ENCODE measurements at places on chromosomes 11 and 22.

DNA sequence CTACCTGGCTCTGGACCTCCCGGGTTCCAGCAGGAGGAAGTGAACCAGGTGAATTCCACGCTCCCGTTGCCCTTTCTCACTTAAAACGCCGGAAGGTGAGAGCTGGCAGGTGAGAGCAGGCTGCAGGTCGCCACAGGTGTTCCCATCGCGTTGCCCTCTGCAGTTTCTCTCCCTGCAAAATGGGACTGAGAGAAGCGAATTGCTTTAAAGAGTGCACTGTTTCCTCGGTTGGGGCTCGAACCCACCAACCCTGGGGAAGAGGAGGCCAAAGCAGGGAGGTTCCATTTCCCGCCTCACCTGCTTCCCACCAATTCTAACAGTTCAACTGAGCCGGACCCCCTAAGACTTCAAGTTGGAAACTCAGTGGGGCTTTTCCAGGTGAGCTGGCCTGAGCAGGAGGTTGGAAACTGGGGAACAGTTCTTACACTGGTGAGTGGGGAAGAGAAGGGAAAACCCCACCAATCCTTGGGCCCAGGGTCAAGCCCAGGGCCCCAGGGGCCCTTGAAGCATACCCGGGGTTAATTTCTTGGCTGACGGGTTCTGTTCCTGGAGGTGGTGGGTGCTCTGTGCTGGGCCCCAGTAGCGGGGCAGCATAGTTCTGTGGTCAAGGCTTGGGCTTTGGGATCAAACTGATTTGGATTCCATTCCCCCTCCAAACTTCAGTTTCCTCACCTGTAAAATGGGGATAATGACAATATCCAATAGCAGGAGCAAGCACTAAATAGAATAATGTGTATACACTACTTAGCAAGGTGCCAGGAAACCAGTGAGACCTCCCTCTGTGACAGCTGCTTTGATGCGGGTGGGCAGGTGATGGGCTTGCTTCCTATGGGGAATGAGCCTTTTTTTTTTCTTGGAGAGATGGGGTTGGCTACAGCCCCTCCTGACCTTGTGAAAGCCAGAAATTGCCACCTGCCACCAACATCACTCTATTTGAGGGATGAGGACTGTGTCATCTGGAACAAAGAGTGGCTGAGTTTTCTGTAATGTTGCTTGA is 788 bp downstream of the CD82 start:
- no peak for DNase-seq

DNA sequence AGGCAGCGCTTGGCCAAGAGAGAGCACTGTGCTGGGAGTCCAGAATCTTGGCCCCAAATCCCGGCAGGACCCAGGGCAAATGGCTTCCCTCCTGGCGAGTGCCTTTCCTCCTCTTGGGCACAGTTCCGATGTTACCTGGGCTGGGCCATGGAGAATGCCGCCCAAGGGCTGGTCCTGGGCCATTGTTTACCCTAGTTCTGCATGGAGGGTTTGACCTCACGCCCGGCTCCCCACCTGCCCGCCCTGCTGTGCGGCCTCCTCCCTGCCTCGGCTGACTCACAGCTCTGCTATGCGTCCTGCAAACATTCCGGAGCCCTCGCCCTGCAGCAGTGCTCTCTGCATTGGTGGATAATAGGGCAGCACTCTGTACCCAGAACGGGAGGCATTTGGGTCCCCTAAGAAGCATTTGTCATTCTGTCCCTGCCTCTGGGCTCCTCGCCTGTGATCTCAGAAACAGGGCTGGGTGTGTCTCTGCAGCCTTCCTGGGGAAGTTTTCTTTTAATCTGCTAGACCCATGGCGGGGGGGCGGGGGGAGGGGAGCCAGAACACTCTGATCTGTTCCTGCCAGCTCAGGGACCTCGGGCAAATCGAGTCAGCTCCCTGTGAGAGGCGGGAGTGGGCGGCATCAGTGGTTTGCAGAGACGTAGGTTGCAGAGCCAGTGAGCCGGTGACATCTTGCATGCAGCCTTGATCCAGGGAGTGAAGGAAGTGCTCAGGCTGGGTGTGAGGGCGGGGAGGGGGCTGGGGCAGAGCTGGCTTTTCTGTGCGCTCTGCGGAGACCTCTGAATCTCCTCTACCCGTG is 32.9 kb upstream of the SMIM38 start:
- DNase-seq, result peak; percentile 98

DNA sequence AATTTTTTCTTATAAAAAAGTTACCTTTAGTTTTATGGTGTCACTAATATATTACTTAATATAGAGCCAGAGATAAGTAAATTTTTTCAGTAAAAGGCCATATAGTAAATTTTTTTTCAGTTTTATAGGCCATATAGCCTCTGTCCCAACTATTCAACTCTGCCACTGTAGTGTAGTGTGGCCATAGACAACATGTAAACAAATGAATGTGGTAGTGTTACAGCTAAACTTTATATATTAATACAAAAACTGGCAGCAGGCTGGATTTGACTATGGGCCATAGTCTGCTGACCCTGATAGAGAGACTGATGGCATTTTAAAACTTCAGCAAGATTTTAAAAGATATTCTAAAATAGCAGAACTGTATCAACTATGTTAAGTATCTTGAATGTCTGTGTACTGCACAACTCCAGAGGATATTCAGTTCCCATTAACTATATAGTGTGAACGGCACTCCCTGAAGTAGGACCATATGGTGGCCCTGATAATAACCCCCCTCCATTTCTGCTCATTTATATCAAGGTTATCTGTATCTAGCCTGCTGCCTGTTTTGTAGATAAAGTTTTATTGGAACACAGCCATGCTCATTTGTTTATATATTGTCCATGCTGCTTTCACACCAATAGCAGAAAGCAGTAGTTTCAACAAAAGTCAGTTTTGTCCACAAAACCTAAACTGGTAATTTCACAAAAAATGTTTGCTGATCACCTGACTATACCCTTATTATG is 71.6 kb downstream of the PRMT3 start:
- no peak for DNase-seq

GRCh38 chr11:62786318-62787004 is 741 bp upstream of the TMEM179B start:
- DNase-seq, result peak; percentile 98

- DNase-seq, result no peak
Observed at GRCh38 chr11:102421261-102421660, 31.3 kb downstream of the TMEM123 start.

DNA sequence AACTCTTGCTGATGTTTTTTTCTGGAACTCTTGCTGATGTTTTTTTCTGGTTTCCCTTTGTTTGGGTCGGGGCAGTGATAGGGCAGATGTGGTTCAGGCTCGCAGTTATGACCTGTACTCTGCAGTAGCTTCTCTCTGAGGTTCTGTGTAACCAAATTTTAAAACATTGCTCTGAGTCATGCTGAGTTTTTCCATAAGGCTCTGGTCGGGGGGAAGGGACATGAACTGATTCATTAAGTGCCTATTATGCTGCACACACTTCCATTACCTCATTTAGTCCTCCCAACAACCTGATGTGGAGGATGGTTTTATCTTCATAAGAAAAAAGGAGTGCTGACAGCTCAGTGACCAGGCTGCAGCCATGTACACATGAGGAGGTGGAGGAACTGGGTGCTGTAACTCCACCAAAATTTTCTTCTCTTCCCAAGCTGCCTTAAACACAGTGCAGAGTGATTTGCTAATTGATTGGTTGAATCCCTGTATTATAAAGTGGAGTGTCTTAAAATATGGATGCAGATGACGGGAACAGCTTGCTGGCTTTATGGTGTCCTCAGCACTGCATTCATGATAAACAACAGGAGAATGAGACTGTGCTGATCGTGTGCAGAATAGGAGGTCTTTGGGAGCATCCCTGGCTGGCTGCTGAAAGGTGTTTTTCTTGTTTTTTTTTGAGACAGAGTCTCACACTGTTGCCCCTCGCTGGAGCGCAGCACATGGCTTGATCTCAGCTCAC is 19.1 kb downstream of the TNRC6B start:
- no peak for DNase-seq

DNA sequence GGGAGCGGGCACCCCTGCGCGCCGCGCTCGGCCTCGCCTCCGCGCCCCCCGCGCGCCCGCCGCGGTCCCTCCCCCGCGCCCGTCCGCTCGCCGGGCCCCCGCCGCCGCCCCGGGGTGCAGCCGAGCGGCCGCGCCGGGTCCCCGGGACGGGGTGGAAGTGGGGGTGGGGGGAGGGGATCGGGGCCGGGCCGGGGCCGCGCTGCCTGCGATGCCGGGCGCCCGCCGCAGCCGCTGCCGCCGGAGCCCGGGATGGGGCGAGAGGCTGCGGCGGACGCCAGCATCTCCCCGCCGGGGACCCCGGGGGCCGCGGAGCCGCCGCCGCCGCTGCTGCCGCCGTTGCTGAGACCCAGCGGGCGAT is 365 bp downstream of the MGAT3 start:
- DNase-seq, result no peak

- DNase-seq, result no peak
Observed at GRCh38 chr11:131855320-131855719, 484.9 kb downstream of the NTM start.

DNA sequence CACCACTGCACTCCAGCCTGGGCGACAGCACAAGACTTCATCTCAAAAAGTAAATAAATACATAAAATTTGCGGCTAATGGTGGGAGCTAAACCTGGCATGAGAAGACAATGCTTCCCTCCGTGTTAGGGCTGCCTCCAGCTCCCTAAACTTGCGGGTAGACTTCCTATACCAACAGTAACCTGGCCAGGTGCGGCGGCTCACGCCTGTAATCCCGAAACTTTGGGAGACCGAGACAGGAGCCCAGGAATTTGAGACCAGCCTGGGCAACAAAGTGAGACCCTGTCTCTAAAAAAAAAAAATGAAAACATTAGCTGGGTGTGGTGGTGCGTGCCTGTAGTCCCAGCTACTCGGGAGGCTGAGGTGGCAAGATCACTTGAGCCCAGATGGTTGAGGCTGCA is 25.3 kb downstream of the SLC25A18 start:
- DNase-seq, result no peak

DNA sequence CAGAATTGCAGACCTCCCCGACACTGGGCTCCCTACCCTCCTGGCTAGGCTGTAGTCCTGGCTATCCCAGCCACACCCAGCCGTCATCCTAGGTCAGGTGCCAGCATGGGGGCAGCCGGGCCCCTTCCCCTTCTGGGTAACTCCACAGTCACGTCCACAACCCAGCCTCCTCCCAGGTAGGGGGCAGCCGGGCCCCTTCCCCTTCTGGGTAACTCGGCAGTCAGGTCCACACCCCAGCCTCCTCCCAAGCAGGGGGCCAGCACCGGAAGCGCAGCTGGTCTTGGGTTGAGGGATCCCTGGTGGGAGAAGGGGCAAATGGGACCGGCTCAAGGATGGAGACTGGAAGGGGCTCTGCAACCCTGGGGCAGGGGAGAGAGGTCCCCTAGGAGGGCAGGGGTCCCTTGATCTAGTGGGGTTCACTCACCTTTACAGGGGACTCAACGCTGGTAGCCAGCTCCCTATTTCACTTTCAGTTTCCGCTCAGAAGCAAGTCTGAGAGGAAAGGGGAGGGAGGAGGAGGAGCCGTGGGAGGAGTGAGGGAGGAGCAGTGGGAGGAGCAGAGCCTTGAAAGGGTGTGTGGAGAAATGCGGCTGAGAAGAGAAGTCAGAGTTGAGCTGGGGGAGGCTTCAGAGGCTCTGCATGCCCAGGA is at the start of gene TRIM21:
TRIM21 (minus strand) TSS at position 494 of the 649 bp plus-strand sequence. CDS start 3,293 bp downstream, outside the sequence.
- DNase-seq, result peak; percentile 92

DNA sequence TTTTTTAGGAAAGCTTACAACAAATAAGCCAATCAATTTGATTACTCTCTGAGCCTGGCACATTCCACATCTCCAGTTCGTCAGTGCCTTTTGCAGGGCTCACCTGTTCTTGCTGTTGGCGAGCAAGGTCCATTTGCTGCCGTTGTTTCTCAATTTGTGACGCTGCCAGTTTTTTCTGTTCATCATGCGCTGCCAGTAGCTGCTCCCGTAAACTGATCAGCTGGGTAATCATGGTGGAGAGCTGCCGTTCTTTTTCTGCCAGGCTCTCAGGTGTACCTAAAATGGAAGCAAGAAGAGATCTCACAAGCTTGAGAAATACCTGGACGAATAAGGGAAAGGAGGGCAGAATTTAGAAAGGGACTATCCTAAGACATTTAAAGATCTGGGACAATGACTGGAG is 169.7 kb downstream of the SOX6 start:
- no peak for DNase-seq

DNA sequence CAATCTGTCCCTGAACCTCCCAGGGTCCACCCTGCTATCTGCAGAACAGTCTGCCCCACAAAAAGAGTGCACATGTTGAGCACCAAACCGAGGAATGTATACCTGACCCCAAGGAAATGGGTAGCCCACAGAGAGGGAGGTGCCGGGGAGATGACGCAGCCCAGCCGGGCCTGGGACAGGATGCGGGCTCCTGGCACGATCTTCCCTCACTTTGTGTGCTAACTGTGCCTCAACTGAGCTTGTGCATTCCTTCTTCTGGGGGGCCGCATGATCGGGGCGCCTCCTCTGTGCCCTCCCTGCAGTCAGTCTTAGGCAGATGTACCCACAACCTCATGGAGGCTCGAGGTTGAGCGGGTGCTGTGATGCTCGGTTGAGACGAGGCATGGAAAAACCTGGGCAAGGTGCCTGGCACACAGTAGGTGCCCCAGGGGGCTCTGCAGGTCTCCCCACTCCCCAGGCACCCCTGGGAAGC is 2.4 kb downstream of the GAS2L1 start:
- DNase-seq, result no peak

- DNase-seq, result no peak
Observed at GRCh38 chr11:122634501-122634900, 21.0 kb upstream of the UBASH3B start.

- no peak for DNase-seq
Observed at GRCh38 chr22:19886605-19887255, 32.1 kb upstream of the GNB1L start.

DNA sequence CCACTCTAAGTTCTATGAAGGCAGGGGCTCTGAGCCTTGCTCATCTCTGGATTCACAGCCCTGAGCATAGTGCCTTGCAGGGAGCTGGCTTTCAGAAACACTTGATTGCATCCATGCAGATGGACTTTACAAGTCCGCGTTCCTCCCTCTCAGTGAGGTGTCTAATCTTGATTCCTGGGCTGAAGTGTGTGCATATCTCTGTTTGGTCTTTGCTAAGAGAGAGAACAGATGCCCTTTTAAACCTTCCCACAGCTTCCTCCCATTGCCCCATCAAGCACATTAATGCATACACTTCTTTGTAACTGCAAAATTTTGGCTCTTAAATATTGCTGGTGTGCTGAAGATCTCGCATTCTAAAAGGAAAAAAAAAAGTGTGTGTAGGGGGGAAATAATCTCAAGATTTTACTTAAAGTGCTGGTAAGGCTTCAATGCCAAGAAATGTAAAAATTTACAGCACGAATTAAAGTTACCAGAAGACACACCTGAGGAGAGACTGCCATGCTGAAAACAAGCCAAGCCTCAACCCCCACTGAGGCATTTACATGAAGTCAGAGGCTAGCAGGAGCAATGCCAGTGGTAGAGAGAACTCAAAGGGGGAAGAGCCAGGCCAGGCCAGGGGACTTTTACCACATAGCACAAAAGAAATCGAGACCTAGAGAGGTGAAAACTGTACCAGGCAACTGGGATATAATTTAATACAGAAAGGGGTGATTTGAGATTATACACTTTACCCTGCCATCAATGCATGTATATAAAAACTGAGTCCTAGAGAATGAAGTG is 492.1 kb downstream of the SOX6 start:
- DNase-seq, result no peak

Data from ELF-1 (cell line).